ENCODE measurements at places on chromosomes 1 and 21.

- DNase-seq: no peak
Observed at GRCh38 chr1:164958982-164959768, 397.3 kb downstream of the LMX1A start.

DNA sequence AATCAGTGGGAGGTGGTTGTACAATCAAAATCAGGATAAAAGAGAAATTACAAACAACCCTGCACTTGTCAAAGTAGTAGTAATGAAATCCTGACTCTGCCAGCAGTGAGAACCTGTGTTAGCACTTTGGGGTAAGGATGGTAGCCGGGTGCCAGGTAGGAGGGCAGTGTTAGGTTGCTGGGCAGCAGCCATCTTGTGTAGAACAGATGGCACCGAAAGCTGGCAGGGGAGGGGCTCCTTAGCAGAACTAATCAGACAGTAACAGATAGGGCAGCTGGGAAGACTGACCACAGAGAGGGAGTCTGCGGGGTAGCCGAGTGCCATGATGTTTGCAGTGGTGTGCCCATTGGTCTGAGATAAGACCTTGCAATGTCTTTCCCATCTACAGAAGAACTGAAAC is 137.3 kb downstream of the SDCCAG8 start:
- DNase-seq: no peak

GRCh38 chr1:6868660-6869380 is 83.6 kb downstream of the CAMTA1 start:
- no peak for DNase-seq

GRCh38 chr1:163399976-163400601 is 78.3 kb downstream of the NUF2 start:
- DNase-seq: no peak

- DNase-seq: no peak
Observed at GRCh38 chr1:234572966-234573365, 37.0 kb downstream of the IRF2BP2 start.

DNA sequence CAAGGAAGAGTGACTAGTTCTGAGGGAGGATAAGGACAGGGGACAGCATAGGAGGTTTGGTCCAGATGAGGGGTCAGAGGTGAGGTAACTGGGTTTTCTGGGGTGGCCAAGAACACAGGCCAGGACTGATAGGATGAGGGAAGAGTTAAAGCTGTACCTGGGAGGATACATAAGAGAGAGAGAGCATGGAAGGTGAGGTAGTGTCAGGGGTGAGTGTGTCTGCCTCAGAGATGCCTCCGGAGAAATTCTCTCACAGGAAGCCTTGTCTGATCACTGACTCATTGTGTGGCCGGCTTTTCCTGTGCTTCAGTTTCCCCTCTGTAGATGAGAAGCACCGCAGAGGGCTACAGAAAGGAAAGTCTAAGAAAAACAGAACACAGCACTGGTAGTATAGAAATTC is 40.2 kb downstream of the FASLG start:
- DNase-seq: peak; percentile 21

DNA sequence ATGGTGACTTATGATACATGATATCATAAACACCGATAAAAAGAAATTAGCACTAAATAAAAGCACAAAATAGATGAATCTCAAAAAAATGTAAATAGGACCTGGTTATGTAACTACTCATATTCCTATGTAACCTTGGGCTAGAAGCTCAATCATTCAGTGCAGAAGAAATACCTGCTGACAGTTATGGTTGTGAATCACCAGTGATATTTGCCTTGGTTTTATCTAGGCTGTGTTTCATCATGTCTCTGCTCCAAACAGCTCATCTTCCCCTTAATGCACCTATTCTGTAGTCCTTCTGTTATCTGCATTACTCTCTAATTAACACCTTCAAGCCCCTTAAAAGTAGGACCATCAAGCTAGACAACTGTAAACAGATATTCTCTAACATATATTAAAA is 16.3 kb upstream of the PIGC start:
- no peak for DNase-seq

DNA sequence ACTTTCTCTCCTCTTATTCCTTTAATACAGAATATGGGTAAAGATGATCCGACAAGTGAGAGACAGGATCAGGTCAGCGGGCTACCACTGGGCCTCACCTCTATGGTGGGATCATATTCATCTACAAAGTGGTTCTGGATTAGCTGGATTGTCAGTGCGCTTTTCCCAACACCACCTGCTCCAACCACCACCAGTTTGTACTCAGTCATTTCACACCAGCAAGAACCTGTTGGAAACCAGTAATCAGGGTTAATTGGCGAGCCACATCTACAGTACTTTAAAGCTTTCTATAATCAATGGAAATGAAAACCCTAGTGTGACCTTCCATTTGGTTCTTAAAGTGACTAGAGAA is 643 bp downstream of the NRAS start:
- DNase-seq: no peak

DNA sequence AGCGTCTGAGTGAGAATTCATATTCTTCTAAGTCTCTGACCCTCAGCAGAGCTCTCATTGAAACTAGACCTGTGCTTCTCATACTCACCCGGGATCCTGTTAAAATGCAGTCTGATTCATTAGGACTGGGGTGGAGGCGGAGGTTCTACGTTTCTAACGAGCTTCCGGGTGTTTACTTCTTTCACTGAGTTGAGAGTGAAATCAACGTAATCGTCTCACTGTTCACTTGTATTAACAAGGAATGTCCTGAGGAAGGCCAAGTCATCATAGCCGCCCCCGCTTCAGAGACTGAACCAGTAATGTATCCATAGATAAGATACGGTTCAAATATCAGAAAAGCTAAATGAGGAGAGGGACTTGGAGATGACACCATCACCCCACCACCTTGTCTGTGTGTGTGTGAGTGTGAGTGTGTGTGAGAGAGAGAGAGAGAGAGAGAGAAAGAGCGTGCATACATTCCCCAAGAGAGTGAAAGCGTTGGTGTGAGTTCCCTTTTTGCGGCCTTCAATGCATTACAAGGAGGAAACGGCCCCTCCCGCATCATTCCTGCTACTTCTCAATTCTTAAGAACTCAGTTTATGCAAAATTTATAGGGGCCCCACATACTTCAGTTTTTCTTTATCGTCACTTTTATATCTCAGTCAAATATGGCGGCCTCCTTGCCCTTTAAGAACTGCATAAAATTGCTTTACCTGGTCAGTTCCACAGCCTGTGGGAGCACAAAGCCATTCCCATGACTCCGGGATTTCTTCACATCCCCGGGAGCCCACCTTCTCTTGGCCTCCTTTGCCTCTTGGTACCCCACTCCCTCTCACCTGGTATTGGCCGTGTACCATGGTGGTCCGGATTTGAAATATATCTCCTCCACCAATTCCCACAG is 19.8 kb downstream of the KMO start:
- DNase-seq: no peak

DNA sequence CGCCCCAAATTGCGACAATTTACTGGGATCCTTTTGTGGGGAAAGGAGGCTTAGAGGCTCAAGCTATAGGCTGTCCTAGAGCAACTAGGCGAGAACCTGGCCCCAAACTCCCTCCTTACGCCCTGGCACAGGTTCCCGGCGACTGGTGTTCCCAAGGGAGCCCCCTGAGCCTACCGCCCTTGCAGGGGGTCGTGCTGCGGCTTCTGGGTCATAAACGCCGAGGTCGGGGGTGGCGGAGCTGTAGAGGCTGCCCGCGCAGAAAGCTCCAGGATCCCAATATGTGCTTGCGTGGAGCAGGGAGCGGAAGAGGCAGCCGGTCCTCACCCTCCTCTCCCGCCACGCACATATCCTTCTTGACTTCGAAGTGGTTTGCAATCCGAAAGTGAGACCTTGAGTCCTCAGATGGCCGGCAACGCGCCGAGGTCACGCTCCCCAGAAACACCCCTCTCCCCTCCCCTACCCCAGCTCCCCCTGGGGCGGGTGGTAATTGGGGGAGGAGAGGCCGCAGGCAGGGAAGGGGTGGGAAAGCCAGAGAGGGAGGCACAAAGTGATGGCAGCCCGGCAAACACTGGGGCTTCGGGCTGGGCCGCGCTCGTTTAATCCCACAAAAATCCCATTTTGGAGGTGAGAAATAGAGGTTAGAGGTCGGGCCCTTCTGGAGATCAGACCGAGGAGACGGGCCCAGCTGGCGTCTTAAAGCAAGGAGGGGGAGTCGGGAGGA is 6.2 kb downstream of the SIM2 start:
- DNase-seq: no peak

GRCh38 chr1:27994060-27994459 is 34.3 kb downstream of the XKR8 start:
- DNase-seq: no peak

DNA sequence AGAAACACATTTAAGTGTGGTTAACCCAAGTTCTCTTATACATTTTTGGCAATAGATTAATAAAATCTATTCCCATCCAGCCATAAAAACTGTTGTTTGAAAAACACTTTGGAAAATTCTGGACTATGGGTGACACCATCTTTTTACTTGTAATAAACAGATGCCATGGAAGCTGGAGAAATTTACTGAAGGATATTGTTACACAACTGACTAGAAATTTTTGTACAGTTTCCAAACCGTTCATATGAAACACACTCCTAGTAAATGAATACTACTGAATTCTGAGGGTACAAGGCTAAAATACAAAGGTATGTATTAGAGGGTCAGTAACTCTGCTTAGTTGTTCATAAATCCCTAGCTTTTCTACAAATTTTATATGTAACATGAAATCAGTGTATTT is 48.7 kb downstream of the TRIM33 start:
- DNase-seq: no peak

DNA sequence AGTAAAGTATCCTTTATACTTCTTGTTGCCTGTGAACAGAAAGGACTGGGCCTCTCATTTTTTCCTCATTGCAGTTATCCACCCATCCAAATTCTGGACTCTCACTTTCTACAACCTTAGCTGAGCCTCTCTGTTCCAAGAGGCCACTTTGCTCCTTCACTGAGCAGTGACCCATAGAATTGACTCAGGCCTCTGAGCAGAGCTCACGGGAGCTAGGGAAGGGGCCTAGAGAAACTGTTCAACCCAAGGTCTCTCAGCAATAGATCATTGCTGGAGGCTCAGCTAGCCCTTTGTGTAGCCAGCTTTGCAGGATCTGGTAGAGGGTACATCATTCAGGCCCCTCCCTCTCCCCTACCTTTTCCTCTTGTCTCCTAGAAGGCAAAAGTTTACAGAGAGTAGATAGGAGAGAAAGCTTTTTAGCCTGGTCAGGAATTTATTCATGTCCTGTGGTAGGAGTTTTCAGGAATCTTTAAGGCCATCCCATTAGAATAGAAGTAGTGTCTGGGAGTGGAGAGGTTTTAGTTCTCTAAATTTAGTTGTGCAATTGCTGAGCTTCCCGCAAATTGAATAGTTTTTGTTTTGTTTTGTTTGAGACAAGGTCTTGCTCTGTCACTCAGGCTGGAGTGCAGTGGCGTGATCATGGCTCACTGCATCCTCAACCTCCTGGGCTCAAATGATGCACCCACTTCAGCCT is 6.7 kb downstream of the INTS3 start:
- no peak for DNase-seq

DNA sequence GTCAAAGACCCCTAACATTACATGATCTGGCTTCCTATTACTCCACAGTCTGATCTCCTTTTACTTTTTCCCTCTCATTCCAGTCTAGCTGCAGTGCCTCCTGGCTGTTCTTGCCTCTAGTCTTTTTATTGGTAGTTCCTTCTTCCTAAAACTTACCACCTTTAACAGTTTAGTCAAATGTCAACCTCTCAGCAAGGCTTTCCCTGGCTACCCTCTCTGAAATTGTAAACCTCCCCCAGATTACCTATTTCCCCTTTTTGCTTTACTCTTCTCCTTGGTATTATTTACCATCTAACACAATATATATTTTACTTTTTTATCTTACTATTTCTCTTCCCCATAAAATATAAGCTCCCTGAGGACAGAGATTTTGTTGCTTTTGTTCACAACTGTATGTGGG is 129.6 kb downstream of the CLEC20A start:
- no peak for DNase-seq

GRCh38 chr1:10691740-10692125 is 104.7 kb downstream of the CASZ1 start:
- DNase-seq: no peak

DNA sequence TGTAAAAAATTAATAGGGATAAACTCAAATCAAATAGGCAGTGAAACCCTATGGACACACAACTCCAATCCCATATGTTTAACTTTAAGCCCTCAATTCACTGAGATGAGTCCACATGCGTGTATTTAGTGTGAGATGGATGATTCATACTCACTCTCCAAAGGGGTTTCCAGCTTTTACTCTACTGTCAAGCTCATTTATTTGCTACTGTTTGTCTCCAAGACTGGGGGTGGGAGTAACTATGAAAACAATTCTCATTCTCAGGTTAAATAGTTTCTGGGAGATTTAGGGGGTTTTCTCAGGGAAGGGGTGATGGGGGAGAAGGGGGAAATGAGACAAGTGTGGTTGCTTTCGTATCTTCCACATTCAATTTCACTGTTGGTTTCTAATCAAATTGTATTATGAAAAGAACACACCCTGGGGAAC is 2.7 kb downstream of the RAB29 start:
- no peak for DNase-seq

- no peak for DNase-seq
Observed at GRCh38 chr1:235643837-235644692, 5.5 kb downstream of the GNG4 start.

DNA sequence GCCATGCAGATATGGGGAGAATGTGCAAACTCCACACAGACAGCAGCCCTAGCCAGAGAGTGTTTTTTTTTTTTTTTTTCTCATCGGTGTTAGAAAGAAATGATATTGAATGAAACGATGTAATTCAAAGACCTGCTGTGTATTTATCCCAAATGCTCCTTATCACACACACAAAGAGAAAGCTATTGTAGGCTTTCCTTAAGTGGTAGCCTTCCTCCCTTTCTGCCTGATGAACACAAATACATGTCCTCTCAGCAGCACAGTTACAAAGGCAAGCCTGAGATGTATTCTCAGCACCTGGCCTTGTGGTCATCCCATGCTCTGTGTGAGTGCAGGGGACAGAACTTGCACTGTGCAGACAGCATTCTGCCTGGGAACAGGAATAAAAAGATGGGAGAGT is 93.8 kb downstream of the PLPPR5 start:
- no peak for DNase-seq

- no peak for DNase-seq
Observed at GRCh38 chr1:24284156-24284471, 35.0 kb upstream of the GRHL3 start.

- no peak for DNase-seq
Observed at GRCh38 chr1:98668733-98669132, 7.2 kb downstream of the SNX7 start.
